ENCODE measurements at places on chromosomes 2 and 18. TPM values are rescaled to one million over a fixed set of nuclear protein-coding genes. Genes with fewer than 3 reads are reported as not detected.

PIAS2 gene
- 37.7 TPM for total RNA-seq

ASPRV1 gene
- total RNA-seq, result 0.85 TPM

MOGAT1 gene
- not detected for total RNA-seq

LYG1 gene
- 0.35 TPM for total RNA-seq

BMP10 gene
- total RNA-seq, result not detected

GRCh38 chr2:156663757-156664409, 227.7 kb downstream of the GPD2 start:
- H3K27me3 ChIP-seq, result no peaks in the 10 kb centered on the region
- H3K27ac ChIP-seq, result no peak overlapping the region
- no peaks in the 10 kb centered on the region for H3K4me1 ChIP-seq
- DNase-seq, result no peak
- no peaks in the 10 kb centered on the region for H3K36me3 ChIP-seq

GRCh38 chr2:170301626-170302025, 123.7 kb downstream of the MYO3B start:
- H3K27ac ChIP-seq, result no peak overlapping the region
- H3K4me1 ChIP-seq, result no peaks in the 10 kb centered on the region
- no peak for DNase-seq
- H3K27me3 ChIP-seq, result peaks cover 18% of the 10 kb centered on the region
- no peak overlapping the region for H3K4me3 ChIP-seq
- H3K36me3 ChIP-seq, result no peaks in the 10 kb centered on the region

DNA sequence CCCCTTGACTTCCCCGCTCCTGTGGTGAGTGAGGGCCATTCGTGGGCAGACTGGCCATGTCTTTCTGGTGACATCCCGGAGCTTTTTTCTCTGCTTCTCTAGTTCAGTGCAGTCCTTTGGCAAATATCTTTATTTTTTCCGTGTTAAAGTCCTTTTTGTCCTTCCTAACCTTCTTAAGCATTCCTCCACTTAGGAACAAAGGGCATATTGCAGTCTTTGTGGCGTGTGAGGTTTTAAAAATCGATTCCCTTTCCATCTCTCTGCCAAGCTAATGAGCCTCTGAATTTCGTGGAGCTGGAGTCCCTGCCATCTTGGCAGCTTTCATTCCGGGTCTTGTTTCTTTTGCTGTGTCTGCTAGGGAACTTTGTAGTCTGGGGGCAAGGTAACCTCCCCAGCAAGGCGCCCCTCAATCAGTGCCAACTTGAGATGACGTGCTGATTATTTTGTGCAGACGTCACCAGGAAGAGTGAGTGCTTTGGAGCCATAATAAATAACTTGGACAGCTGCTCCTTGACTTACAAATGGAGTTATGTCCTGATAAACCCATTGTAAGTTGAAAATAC, 5.1 kb downstream of the CNNM3 start:
- DNase-seq, result no peak
- H3K4me3 ChIP-seq, result no peak overlapping the region
- H3K4me1 ChIP-seq, result peaks cover 67% of the 10 kb centered on the region
- H3K27ac ChIP-seq, result no peak overlapping the region
- H3K36me3 ChIP-seq, result peaks cover 22% of the 10 kb centered on the region

GRCh38 chr2:118246726-118247125, 158.5 kb downstream of the INSIG2 start:
- no peaks in the 10 kb centered on the region for H3K27me3 ChIP-seq
- no peaks in the 10 kb centered on the region for H3K36me3 ChIP-seq
- DNase-seq, result peak; percentile 57
- H3K4me3 ChIP-seq, result no peak overlapping the region
- no peak overlapping the region for H3K27ac ChIP-seq
- H3K4me1 ChIP-seq, result no peaks in the 10 kb centered on the region

DNA sequence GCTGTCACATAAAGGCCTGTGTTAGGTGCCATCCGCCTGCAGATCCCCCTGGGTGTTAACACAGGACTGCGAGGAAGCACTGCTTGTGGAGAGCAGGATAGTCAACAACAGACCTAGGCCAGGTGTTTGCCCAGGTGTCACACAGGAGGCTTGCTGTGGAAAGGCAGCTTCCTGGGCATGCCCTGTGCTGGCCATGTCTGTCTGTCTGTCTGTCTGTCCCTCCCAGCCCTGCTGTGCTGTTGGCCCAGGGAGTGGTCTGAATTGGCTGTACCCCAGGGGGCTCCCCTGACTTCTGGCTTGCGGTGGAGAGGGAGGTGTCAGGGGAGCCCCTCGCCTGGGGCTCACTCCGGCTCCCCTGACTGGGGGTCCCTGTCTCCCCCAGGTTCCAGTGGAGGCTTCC, 53.2 kb downstream of the SH3BP4 start:
- no peak overlapping the region for H3K4me3 ChIP-seq
- no peaks in the 10 kb centered on the region for H3K27me3 ChIP-seq
- H3K36me3 ChIP-seq, result no peaks in the 10 kb centered on the region
- peaks cover 65% of the 10 kb centered on the region for H3K4me1 ChIP-seq
- no peak for DNase-seq
- H3K27ac ChIP-seq, result no peak overlapping the region

DNA sequence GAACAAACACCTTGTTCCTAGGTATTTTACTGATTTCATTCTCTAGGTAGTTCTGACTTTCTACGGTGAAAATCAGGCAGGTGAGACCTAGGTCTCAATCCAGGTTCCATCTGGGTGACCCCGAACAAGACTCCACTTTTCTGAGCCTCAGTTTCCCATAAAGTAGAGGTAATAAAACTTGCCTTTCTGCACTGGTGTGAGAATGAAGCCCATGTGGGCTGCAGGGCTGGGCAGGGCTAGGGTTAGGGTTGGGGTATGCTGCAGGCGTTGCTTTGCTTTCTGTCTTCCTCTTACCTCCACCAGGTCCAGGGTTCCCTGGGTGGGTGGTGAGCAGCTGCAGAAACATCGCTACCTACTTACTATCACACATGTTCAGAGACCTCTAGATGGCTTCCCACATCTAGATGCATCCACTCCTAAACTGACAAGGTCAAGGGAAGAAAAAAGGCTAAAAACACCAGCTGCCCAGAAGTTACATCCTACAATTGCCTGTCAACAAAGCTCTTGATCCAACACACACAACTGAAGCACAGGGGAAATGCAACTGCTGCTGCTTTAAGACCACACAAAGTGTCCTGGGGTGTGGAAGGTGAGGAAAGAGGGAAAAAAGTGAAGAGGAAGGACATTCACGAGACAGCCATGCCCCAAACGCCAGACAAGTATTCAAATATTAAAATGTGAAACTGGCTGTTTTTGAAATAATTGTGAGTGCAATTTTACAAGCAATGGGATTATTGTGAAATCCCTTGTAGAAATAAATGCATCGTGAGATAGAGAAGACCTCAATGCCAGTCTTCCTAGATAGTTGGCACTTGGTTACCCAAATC, 23.5 kb downstream of the MBP start:
- H3K4me3 ChIP-seq, result no peak overlapping the region
- peaks cover 95% of the 10 kb centered on the region for H3K4me1 ChIP-seq
- DNase-seq, result no peak
- H3K27ac ChIP-seq, result peak overlapping the region; percentile 80
- no peaks in the 10 kb centered on the region for H3K27me3 ChIP-seq

DNA sequence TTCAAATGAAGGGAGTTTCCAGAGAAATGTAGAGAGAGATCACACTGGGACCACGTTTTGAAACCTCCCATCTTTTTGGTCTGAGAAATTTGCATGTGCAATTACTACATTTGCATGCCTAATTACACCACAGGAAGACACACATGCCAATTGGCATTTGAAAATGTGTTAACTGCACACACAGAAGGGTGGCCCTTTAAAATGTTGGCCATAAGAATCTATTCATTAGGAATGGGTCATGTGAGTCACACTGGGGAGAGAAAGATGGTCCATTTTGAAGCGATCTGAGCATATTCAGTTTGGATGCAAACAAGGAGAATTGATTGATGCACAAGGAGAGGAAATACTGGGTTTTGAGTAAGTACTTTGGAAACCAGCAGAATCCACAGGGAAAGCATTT, 1407.1 kb upstream of the ACVR2A start:
- no peaks in the 10 kb centered on the region for H3K36me3 ChIP-seq
- H3K4me1 ChIP-seq, result no peaks in the 10 kb centered on the region
- no peak overlapping the region for H3K27ac ChIP-seq
- H3K4me3 ChIP-seq, result no peak overlapping the region
- no peaks in the 10 kb centered on the region for H3K27me3 ChIP-seq
- DNase-seq, result no peak

DNA sequence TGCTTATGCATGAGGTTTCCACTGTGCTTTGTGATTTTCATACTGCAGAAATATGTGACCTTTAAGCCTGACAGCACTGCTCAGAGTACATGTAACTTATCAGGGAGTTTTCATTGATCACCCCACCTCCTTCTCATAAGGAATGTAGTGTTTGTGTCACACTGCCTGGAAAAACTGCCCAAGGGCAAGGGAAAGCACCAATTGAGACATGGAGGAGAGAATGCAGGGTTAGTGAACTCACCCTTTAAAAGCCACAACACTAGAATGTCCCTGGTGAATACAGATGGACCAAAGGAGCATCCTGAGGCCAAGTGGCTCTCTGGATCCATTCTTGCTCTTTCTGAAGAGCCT, 147.2 kb upstream of the SPATS2L start:
- H3K27ac ChIP-seq, result no peak overlapping the region
- peaks cover 6% of the 10 kb centered on the region for H3K4me1 ChIP-seq
- DNase-seq, result no peak

GRCh38 chr18:36934884-36935283, 106.0 kb downstream of the KIAA1328 start:
- no peak overlapping the region for H3K27ac ChIP-seq
- H3K4me1 ChIP-seq, result no peaks in the 10 kb centered on the region
- no peaks in the 10 kb centered on the region for H3K27me3 ChIP-seq
- no peak for DNase-seq

- no peak overlapping the region for H3K4me3 ChIP-seq
- H3K27ac ChIP-seq, result no peak overlapping the region
- H3K36me3 ChIP-seq, result peaks cover 11% of the 10 kb centered on the region
- DNase-seq, result no peak
- H3K4me1 ChIP-seq, result no peaks in the 10 kb centered on the region
- no peaks in the 10 kb centered on the region for H3K27me3 ChIP-seq
Observed at GRCh38 chr2:24731923-24732322, 61.3 kb downstream of the PTRHD1 start.

DNA sequence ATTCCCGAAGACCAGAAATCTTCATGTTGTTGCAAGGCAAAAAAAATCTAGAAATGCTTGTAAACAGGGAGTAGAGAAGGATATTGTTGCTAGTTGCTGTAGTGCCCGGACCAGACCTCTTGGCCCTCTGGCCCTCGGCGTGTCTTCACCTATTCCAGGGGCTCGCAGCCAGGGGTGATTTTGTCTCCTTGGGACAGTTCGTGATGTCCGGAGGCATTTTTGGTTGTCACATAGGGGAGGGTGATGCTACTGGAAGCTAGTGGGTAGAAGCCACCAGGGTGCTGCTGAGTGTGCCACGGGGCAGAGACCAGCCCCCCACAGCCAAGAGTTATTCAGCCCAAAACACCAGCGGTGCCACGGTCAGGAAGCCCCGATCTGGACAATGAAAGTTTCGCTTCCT, 230.7 kb downstream of the GBX2 start:
- no peak for DNase-seq
- no peaks in the 10 kb centered on the region for H3K27me3 ChIP-seq
- H3K27ac ChIP-seq, result no peak overlapping the region
- H3K4me1 ChIP-seq, result no peaks in the 10 kb centered on the region
- H3K4me3 ChIP-seq, result no peak overlapping the region

GRCh38 chr2:216474925-216475670, 23.5 kb upstream of the RPL37A start:
- H3K4me3 ChIP-seq, result no peak overlapping the region
- DNase-seq, result no peak
- peaks cover 72% of the 10 kb centered on the region for H3K36me3 ChIP-seq
- no peak overlapping the region for H3K27ac ChIP-seq
- no peaks in the 10 kb centered on the region for H3K4me1 ChIP-seq
- H3K27me3 ChIP-seq, result no peaks in the 10 kb centered on the region

- H3K36me3 ChIP-seq, result no peaks in the 10 kb centered on the region
- H3K4me1 ChIP-seq, result no peaks in the 10 kb centered on the region
Observed at GRCh38 chr2:209451209-209451834, 27.5 kb downstream of the MAP2 start.

- no peaks in the 10 kb centered on the region for H3K36me3 ChIP-seq
- DNase-seq, result no peak
- H3K4me1 ChIP-seq, result peaks cover 12% of the 10 kb centered on the region
- H3K27me3 ChIP-seq, result no peaks in the 10 kb centered on the region
- peak overlapping the region; percentile 77 for H3K27ac ChIP-seq
Observed at GRCh38 chr2:224400174-224400810, 1.6 kb downstream of the FAM124B start.

- peaks cover 3% of the 10 kb centered on the region for H3K4me1 ChIP-seq
- peaks cover 20% of the 10 kb centered on the region for H3K36me3 ChIP-seq
- H3K27me3 ChIP-seq, result no peaks in the 10 kb centered on the region
- no peak for DNase-seq
Observed at GRCh38 chr2:202510911-202511310, 123.9 kb upstream of the FAM117B start.
